ENCODE measurements at places on chromosomes 7 and 10.

GRCh38 chr10:29921071-29921446, 138.3 kb downstream of the JCAD start:
- no peak for DNase-seq

DNA sequence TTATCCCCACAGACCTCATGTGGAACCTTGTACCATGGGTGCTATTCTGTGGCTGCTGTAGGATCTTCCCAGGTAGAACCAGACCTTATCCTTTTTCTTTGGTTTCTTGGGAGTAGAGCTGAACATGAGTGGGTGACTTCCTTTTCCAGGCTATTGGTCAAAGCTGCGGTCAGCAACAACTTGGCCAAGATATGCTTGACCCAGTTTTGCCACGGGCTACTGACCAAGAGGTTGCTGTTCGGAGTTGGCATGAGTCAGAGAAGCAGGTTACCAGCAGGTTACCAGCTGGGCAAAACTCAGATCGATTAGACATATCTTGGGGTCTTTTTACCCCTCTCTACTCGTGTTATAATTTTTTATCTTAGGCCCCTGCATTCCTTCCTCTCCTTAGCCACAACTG, 36.7 kb upstream of the HDAC9 start:
- no peak for DNase-seq

DNA sequence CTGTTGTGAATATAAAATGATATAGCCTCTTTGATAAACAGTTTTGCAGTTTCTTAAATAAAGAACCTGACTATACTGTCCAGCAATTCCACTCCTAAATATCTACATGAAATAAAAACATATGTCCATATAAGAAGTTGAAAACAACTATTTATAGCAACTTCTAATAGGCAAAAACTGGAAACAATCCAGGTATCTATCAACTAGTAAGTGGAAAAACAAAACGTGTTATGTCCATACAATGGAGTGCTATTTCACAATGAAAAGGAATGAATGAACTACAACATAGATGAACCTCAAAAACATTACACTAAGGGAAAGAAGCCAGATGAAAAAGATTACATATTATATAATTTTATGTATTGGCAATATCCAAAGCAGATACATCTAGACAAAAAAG, 268.9 kb downstream of the CSTF2T start:
- no peak for DNase-seq

GRCh38 chr10:33134011-33134751, 176.2 kb upstream of the ITGB1 start:
- DNase-seq: peak; percentile 80

DNA sequence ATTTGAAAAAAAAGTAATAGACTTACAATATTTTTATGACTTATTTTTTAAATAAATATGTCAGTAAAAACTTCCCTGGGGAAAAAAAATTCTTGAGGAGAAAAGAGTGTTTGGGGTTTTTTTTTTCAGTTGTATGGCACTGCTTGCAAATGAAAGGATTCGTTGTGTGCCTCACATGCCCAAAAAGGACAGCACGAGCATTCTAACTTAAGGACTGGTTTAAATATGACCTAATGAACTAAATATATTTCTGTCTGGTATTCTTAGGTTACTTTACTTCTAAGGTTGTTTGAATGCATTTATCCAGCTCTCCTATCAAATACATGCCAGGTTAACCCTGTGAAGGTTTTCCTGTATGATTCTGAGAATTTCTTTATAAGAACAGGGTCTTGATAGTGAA, 988 bp upstream of the CD36 start:
- DNase-seq: no peak

DNA sequence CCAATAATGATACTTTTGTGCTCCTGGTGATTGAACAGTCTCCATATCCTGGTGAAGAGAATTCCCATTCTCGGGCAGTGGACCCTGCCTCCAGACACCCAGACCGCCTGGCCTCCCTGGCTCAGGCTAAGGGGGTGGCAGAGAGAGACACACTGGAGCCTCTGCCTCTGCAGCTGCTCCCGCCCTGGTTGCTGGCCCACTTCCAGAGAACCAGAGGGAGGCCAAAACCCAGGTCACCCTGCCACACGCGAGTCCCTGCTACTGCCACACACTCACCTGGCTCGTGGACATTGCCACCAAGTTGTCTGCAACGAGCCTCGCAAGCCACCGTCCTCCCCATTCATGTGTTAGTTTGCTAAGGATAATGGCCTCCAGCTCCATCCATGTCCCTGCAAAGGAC, 221.8 kb downstream of the HPSE2 start:
- no peak for DNase-seq

DNA sequence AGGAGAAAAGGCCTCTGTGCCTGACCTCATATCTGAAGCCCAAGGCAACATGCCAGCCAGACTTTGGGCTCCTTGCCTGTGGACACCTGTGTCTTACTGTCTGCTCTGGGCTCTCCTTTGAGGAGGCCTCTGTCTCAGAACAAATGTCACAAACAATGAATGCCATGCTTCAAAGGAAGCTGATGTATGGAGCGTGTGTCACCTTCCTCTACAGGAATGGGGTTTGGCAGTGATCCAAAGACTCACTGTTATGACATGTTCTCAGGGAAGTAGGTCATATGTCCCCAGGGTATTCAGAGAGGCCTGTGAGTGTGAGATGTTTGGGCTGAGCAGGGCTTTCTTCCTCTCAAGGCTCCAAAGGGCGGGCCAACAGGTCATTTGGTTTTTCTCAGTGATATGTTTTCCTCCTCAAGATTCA, 38.4 kb downstream of the PTPRE start:
- DNase-seq: peak; percentile 13

GRCh38 chr7:2608921-2609411, 22.8 kb upstream of the TTYH3 start:
- no peak for DNase-seq

DNA sequence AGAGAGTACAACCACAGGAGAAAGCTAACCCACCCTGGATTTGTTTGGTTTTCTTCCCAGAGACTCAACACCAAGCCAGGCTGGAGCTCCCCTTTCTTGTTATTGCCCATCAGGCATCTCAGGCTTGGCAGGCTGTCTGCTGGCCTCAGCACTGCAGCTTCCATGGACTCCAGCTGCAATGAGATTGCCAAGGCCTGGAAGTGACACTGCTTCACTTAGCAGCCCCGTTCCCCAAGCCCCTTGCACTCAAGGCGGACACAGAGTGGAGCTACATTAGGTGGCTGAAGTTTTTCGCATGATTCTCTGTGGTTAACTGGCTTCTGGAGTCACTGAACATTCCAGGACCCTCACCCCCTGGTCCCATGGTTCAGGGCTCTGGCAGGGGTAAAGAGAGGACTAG, 163.1 kb upstream of the GDF10 start:
- DNase-seq: no peak

GRCh38 chr7:10412422-10413019, 561.2 kb upstream of the PHF14 start:
- DNase-seq: peak; percentile 10

GRCh38 chr7:27948861-27949260, 208.9 kb downstream of the TAX1BP1 start:
- no peak for DNase-seq

DNA sequence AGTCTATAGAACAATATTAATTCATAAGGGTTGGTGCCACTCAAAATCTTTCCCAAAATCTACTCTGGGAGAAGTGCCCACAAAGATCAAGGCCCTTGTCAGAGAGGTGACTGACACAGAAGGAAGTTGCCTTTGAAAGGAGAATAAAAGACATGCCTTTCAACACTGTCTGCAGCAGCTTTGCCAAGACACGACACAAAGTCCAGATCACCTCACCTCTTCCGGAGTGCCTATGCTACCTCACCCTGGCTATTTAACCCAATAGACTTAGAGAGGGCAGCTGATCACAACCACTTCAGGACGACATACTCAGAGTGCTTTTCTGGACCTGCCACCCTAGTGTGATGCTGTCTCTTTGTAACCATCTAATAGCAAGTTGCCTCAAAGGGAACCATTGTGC, 49.0 kb upstream of the YAE1 start:
- no peak for DNase-seq

- peak; percentile 59 for DNase-seq
Observed at GRCh38 chr7:108079648-108080591, 50.2 kb downstream of the LAMB4 start.

DNA sequence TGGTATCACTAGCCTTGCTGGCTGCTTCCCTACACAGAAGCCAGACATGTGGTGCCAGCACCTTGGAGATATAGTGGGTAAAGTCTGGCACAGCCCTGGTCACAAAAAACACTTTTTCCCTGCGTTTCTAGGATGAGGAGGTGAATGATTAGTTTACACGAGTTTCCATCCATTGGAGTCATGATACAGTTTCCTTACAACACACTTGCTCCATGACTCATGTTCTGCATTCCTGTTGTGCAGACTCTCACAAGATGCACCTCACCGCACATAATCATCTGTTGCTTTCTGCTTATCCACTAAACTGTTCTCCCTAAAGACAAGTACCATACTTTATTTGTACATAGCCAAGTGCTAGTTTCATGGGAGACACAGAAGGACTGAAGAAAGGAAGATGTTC, 747.1 kb upstream of the GALNT17 start:
- no peak for DNase-seq

GRCh38 chr10:62096256-62096933, 172.2 kb downstream of the RTKN2 start:
- DNase-seq: no peak

- no peak for DNase-seq
Observed at GRCh38 chr10:93849593-93849992, 44.2 kb upstream of the SLC35G1 start.

- DNase-seq: no peak
Observed at GRCh38 chr10:129530581-129530980, 63.5 kb downstream of the MGMT start.

GRCh38 chr10:114489521-114490310, 85.4 kb upstream of the AFAP1L2 start:
- no peak for DNase-seq

DNA sequence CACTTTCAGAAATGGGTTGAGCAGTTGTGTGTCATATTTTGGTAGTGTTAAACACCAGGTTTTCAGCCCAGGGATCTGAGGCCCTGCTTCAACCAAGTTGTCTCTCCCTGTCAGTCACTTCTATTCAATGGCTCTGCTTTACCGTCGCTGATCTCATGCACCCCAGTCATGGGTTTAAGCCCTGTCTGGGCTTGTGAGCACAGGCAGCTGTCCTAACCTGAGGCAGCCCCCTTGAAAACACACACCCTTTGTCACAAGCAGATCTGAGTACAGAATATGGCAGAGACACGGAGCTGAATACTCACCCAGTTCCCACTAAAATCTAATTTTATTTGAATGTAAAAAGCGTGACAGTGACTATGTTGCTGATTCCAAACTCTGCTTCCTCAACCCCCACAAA, 110.6 kb upstream of the GLI3 start:
- no peak for DNase-seq

GRCh38 chr10:18620856-18621255, 30.5 kb downstream of the NSUN6 start:
- no peak for DNase-seq

- peak; percentile 51 for DNase-seq
Observed at GRCh38 chr10:33335801-33336581, 1.5 kb upstream of the NRP1 start.

- no peak for DNase-seq
Observed at GRCh38 chr10:46031648-46032532, 1.5 kb upstream of the NCOA4 start.

GRCh38 chr10:113843972-113844485, 9.9 kb downstream of the DCLRE1A start:
- DNase-seq: no peak

GRCh38 chr7:12567015-12567414, 3.5 kb upstream of the SCIN start:
- no peak for DNase-seq

- no peak for DNase-seq
Observed at GRCh38 chr7:43385856-43386255, 197.1 kb upstream of the STK17A start.
